ENCODE measurements at places on chromosomes 4 and X. TPM values are rescaled to one million over a fixed set of nuclear protein-coding genes. Genes with fewer than 3 reads are reported as not detected.

- no peaks in the 10 kb centered on the region for H3K4me1 ChIP-seq
- no peaks in the 10 kb centered on the region for H3K36me3 ChIP-seq
- no peak overlapping the region for H3K4me3 ChIP-seq
These were observed 209.4 kb upstream of the UGT8 start for GRCh38 chr4:114389070-114389685.

DNA sequence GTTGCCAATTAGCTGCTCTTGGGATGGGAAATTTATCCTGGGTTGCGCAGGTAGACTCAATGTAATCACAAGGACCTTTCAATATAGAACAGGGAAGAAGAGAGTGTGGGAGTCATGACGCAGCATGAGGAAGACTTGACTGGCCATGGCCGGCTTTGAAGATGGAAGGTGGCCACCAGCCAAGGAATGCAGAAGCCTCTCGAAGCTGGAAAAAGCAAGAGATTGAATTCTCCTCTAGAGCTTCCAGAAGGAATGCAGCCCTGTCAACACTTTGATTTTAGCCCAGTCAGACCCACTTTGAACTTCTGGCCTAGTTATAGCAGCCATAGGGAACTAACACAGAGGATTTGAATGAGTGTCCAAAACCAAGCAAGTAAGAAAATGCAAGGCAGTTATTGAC, 14.7 kb upstream of the SH3KBP1 start:
- no peak overlapping the region for H3K27ac ChIP-seq
- no peak for DNase-seq
- H3K27me3 ChIP-seq, result no peaks in the 10 kb centered on the region
- no peak overlapping the region for H3K4me3 ChIP-seq

GRCh38 chr4:38574559-38575333, 89.3 kb upstream of the KLF3 start:
- peaks cover 14% of the 10 kb centered on the region for H3K4me1 ChIP-seq
- no peaks in the 10 kb centered on the region for H3K27me3 ChIP-seq
- H3K4me3 ChIP-seq, result no peak overlapping the region
- H3K36me3 ChIP-seq, result no peaks in the 10 kb centered on the region

DNA sequence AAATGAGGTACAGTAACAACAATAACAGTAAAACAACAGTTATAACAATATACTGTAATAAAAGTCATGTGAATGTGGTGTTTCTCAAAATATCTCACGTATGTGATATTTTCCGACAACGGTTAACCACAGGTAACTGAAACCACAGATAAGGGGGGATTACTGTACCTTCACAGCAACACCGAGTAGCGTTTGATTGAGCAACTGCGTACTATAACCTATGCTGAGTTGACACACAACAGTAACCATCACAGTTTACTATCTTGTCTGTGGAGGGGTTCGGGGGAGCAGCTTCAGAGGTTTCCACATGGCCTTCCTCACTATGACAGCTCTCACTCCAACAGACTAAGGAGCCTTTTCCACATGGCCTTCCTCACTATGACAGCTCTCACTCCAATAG, 13.4 kb downstream of the RBMX2 start:
- no peak overlapping the region for H3K27ac ChIP-seq
- no peaks in the 10 kb centered on the region for H3K4me1 ChIP-seq
- H3K27me3 ChIP-seq, result no peaks in the 10 kb centered on the region
- 0 out of 3 replicates have a peak, but pooled peaks cover 4% of the 10 kb centered on the region for H3K36me3 ChIP-seq

GRCh38 chrX:111387470-111388070, 24.4 kb downstream of the DCX start:
- no peaks in the 10 kb centered on the region for H3K27me3 ChIP-seq
- DNase-seq, result no peak
- H3K27ac ChIP-seq, result no peak overlapping the region

- H3K36me3 ChIP-seq, result no peaks in the 10 kb centered on the region
- H3K27me3 ChIP-seq, result no peaks in the 10 kb centered on the region
- H3K4me1 ChIP-seq, result no peaks in the 10 kb centered on the region
- no peak overlapping the region for H3K27ac ChIP-seq
- no peak overlapping the region for H3K4me3 ChIP-seq
- DNase-seq, result no peak
These were observed 381 bp downstream of the PHEX start for GRCh38 chrX:22032506-22032905.

GRCh38 chrX:42151808-42152207, 228.5 kb upstream of the CASK start:
- no peak for DNase-seq
- H3K4me3 ChIP-seq, result no peak overlapping the region
- H3K36me3 ChIP-seq, result no peaks in the 10 kb centered on the region

DNA sequence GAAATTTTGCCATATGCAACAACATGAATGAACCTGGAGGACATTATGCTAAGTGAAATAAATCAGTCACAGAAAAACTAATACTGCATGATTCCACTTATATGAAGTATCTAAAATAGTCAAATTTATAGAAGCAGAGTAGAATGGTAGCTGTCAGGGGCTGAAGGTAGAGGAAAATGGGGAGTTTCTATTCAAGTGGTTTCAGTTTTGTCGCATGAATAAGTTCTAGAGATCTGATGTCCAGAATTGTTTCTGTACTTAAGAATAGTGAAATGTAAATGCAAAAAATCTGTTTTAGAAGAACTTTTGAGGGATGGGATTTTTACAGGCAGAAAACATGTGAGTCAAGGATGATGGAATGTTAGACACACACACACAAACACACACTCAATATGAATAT, 34.1 kb downstream of the SLITRK4 start:
- DNase-seq, result no peak
- H3K4me1 ChIP-seq, result no peaks in the 10 kb centered on the region
- no peaks in the 10 kb centered on the region for H3K27me3 ChIP-seq
- no peak overlapping the region for H3K27ac ChIP-seq

DNA sequence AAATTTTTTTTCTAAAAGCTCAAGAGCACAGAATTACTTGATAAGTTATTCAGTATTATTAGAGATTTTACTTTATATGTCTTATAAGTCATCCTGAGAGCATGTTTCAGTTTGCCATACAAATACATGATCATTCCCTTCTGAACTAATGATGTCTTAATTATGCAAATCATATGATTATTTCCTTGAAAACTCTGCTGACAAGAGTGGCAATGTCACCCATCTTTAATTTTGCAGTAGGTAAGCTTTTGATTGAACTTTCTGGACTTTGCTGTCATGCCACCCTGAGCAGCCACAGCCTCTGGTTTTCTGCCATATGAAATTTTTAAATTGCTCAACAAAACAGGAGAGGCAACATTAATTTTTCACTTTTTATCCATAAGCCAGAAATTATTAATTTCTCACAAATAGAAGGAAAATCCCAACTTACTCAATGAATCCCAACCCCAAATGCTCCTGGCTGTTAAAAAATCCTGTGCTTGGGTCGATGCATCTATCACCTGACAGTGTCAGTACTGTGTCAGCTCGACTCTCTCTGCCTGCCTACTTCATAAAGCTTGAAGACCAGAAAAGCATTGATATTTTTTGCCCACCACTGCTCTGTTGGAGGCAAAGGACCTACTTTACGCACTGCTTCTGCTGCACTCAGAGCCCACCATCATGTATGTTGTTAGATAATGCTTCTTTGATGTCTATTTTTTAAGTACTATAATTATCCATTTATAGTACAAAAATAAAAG, 11.6 kb upstream of the HADH start:
- peak overlapping the region; percentile 56 for H3K27ac ChIP-seq
- no peaks in the 10 kb centered on the region for H3K27me3 ChIP-seq
- no peak for DNase-seq
- H3K36me3 ChIP-seq, result no peaks in the 10 kb centered on the region

DNA sequence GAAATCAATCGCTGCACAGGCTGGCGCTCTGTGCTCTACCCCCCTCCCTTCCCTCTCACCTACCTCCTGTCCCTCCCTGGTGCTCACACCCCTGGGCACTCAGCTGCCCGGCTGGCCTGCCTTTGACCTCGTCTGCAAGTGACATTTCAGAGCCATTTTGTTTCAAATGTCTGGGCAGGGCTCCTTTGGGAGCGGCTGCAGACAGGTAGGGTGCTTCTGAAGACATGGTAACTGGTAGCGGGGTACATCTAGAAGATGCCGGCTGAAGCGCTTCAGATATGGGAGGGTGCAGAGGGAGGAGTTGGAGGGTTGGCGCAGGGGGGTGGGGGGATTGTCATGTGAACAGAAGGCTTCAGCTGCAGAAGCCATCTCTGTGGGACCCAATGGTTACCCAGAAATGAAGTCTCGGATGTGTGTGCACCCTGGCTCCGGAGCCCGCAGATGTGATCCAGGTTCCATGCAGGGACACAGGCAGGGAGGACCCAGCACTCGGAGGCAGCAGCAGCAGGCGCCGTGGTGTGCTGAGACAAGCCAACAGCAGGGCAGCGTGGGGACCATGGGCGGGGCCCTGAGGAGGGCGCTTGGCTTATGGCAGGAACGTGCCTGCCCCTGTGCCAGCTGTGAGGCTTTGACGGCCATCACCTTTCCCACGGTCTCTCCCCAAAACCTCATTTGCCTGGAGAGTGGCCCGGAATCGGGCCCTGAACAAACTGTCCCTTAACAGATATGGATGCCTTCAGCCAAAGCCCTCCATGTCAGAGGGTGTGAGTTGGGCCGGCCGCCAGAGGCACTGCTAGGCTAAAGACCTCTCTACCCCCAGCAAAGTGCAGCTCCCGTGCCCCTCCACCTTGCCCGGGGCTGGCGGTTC, 7.6 kb upstream of the DUSP9 start:
- H3K27ac ChIP-seq, result no peak overlapping the region
- no peaks in the 10 kb centered on the region for H3K36me3 ChIP-seq
- no peak overlapping the region for H3K4me3 ChIP-seq
- peaks cover 70% of the 10 kb centered on the region for H3K4me1 ChIP-seq
- H3K27me3 ChIP-seq, result no peaks in the 10 kb centered on the region

Gene MND1
- 40.7 TPM for total RNA-seq

Gene FAM53A
- 0.62 TPM for total RNA-seq
